NCI-H2171 (cell line): ENCODE measurements at places on chromosomes 1 and 21.
A peak's percentile ranks its signal among the peaks of the same experiment; 100 is the strongest.

DNA sequence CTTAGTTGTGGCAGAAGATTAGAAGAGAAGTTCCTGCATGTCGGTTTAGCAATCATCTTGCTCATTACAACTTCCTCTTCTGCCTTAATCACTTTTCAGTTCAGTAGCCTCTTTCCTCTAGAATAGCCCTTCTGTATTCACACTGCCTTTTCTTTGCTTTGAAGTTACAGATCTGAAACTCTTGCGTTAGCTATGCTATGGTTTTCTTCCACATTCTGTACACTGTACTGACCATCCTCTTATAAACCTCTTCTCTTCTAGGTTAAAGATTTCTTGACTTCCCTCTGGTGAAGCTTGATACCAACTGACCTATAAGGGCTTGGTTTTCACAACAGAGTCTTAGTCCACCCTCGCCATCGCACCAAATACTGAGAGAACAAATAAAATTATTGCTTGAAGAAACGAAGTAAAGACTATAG is 35.0 kb downstream of the C21orf91 start:
- no peak for DNase-seq

DNA sequence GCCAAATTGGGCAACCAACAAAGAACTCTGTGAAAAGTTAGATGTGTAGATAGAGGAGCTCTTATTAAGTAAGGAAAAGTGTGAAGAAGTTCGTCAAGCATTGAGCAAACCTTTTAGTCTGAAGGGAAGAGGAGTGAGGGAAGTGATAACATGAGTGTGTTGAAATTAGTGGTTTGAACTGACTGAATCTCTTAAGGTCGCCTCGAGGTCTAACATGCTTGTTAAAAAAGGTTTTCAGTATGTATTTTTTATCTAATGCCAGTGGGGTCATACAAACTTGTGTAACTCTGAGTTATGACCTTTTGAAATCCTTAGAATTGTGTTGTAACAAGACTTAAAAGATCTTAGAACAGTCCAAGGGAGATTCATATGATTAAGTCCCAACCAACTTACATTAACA is 34.1 kb downstream of the SOAT1 start:
- DNase-seq = no peak

- no peak for DNase-seq
These were observed 10.0 kb upstream of the EFHD2 start for GRCh38 chr1:15399710-15400109.

- DNase-seq = no peak
These were observed 25.7 kb downstream of the CRYAA start for GRCh38 chr21:43194303-43195120.

DNA sequence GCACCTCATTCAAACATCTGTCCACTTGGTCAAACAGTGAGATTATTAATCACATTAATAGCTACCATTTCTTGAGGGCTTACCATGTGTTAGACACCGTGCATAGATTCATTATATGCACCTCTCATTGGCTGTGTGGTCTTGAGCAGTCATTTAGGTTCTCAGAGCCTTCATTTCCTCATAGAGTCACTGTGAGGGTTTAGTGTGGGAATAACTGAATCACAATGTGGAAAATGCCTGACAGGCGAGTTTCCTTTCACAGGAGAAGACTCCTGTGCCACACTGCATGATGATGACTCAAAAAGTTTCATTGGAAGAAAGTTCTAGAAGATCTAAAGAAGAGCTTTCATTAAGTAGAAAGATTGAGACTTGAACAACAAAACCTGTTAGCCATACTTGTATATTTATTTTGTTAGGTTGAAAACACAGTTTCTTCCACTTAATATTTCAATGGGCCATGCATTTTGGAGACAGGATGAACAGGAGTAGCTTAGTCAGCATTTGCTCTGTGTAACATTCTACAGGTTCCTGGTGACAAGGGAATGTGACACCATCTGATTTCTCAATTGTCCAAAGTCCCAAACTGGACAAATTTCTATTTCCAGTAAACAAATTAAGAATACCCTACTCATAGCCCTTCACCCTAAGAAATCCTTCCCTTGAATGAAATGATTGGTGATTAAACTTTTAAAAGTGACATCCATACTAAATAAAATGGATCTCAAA is 45.7 kb downstream of the FYB2 start:
- DNase-seq = no peak

GRCh38 chr1:209937996-209938959 is at the start of gene SYT14:
SYT14 (plus strand) TSS chr1:209938217; CDS start chr1:209938265, 48 bp downstream.
- DNase-seq = peak; percentile 83

DNA sequence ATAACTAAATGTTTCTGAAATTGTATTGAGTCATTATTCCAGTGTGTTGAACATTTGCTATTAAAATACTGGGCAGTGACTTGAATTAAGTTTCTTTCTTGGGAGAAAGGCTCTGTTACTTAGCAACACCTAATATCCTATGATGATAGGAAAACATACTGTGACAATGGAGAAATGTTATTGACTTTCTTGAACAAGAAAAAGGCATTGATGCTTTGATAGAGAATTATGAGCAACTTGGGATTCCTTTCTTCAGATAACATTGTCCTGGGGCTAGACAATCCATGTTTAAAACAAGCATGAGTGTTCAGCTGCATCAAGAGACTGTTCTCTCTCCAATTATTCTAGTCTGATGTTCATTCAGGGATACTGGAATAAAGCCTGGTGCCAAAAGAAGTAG is 215.9 kb upstream of the L1TD1 start:
- no peak for DNase-seq

- DNase-seq = no peak
These were observed 111.7 kb downstream of the FOXD2 start for GRCh38 chr1:47549532-47549931.

DNA sequence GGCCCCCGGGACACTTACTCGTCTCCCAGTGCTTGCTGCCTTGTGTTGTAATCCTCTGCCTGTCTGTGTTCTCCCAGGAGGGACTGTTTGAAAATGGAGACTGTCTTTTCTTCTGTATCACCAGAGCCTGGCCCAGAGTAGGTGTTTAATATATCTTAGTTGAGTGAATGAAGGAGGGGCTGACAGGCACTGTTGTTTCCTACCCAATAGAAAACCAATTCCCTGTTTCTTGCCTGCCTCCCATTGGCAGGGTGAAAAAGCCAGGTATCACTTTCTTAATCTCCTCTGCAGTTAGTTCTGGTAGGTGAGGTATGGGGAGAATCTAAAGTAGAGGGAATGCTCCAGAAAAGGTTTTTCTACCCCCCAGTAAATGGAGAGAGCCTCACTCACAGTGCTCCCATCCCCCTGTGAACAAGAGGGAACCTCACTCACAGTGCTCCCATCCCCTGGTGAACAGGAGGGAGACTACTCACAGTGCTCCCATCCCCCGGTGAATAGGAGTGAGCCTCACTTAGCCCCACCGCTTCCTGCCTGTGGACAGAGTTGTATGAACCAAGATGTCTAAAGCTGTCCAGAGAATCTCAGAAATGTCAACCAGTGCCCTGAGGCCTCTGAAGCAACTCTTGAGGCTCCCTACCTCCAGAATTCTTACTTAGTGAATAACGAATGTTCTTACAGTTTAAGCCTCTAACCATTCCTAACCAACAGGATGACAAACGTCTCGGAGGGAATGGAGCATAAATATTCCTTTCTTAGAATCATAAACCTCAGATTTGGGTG is at the start of gene GJA5:
Gene GJA5 (minus strand): TSS at position 122 of the 780 bp plus-strand sequence. CDS start 1,364 bp downstream, outside the sequence.
- DNase-seq = no peak

- no peak for DNase-seq
These were observed 1044.4 kb downstream of the ADGRL2 start for GRCh38 chr1:82844911-82845827.

GRCh38 chr1:106995970-106996369 is 60.5 kb upstream of the PRMT6 start:
- DNase-seq = no peak

DNA sequence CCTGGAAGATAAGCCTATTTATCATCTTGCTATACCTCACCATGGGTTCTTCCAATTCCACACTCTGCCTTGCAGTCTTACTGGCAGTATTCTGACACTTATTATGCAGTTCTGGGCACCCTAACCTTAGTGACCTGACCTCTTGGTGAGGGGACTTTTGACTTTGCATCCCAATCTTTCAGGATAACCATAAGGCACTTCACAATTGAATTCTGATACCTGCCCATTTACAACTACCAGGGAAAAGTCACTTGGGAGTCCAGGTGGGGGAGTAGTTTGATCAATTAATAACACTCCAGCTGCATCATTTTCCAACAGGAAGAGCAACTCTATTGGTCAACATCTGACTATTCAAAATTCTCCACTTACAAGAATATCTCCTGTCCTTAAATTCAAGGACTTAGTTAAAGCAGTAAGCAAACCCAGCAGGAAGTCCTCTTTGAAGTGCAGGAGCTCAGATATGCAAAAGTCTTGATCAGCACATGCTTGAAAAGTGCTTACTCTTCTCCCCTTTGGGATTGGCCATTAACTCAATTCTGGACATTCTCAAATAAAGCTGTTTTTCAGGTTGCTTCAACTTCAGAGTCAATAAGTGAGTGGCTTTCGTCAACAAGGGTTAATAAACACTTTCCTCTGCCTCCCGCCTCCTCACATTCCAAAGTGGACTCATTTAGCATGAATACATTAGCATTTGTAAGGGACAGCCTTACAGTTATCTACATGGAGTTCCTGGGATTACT is 177.4 kb upstream of the NRIP1 start:
- DNase-seq = no peak

DNA sequence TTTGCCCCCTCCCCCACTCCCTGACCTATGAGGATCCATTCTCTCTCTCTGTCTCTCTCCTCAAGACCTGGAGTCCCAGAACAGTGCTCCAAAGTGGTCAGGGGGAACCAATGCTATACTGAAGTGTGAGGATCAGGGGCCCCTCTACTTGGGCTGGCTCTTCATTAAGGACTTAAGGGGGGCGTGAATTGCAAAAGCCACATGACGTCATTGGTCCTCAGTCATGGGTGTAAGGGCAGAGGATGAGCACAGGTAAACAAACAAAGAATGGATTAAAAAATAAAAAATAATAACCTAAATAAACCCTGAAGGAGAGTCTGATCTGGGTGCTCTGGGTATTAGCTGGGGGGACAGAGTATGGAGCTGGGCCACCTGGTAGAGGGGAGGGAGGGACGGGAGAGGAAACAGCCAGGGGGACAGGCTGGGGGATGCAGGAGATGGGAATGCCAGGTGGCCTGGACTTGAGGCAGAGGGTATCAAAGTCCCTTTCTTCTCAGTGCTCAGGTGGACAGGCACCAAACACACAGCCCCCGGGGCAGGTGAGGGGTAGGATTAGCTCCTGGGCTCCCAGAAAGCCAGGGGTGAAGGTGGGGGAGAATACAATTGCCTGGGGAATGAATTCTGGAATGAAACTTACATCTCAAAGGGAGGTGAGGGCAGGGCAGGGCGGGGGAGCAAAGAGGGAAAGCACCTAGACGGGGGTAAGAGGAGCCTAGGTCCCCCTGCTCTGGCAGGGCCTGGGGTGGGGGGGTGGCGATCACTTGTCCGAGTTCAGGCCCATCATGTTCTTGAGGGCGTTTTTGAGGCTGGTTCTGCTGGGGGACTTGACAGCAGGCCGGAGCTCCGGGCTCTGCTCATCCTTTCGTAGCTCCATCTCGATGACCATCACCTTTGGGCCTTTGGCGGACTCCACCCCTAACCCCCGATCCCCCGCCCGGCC is 4.6 kb downstream of the MPZ start:
- no peak for DNase-seq

DNA sequence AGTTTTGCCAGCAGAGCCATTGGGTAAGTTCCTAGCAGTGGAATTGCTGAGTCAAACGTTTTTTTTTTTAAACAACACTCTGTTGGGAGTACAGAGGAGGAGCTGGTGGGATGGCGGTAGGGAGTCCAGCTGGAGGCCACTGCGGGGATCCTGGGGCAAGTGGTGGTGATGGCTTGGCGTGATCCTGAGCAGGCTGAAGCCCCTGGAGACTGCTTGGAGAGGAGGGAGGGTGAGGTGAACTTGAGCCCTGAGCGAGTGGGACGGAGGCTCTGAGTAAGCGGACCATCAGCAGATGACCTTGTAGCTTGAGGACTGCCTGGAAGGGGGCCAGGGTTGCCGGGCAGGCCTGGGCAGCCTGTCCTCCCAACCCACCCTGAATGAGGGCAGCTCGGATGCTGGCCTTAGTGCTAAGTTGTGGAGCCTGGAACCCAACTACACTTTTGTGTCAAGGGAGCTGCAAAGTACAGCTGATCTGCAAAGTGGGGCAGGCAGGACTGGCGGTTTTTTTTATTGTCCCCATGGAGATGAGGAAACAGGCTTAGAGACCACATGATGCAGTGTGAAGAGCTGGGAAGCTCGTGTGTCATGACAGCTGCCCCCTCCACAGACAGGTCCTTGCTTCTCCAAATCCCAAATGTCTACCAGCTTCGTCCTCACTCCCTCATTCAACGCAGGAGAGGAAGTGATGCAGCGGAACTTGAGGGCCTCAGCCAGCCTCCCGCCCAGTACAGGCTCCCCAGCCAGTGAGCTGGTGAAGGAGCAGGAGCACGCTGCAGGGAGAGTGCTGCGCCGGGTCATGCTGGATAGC is 20.2 kb downstream of the MRPL37 start:
- peak; percentile 37 for DNase-seq

DNA sequence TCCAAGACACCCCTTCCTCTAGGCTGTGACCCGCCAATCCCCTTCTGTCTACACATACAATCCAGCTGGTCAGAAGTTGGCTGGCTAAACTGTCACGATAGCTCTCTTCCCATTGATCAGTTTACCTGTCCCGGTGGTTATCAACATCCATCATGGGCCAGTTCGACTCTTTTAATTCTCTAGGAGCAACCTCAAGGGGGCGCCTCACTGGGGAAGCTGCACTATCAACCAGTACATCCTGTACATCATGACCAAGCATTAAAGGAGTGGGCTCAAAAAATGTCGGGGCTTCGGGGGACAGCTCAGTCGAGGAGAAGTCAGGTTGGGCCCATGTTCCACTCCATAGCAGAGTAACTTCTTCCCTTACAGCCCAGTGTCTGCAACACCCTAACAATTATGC is 53.2 kb upstream of the B3GALNT2 start:
- DNase-seq = no peak

- no peak for DNase-seq
These were observed 485.3 kb upstream of the PTBP2 start for GRCh38 chr1:96236156-96236739.

DNA sequence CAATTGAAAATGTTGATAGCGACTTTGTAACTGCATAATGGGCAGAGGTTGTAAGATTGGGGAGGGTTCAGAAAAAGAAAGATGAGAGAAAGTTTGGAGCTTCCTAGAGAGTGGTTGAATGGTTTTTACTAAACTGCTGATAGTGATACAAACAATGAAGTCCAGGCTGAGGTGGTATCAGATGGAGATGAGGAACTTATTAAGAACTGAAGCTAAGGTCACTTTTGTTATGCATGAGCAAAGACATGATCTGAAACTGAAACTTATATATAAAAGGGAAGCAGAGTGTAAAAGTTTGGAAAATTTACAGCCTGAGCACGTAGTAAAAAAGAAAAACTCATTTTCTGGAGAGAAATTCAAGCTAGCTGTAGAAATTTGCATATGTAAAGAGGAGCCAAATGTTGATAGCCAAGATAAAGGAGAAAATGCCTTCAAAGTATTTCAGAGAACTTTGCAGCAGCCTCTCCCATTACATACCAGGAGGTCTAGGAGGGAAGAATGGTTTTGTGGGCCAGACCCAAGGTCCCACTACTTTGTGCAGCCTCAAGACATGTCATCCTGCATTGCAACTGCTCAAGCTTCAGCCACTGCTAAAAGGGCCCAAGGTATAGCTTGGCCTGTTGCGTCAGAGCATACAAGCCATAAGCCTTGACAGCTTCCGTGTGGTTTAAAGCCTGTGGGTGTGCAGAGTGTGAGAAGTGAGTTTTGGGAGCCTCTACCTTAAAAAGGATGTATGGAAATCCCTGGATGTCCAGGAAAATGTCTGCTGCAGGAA is 843.9 kb downstream of the AMY1C start:
- no peak for DNase-seq

- DNase-seq = no peak
These were observed 174.2 kb downstream of the RUNX1 start for GRCh38 chr21:34874684-34875513.

GRCh38 chr1:211908453-211908852 is 77.9 kb upstream of the LPGAT1 start:
- DNase-seq = no peak
